ENCODE measurements at places on chromosomes 7 and 10.
A peak's percentile ranks its signal among the peaks of the same experiment; 100 is the strongest.

DNA sequence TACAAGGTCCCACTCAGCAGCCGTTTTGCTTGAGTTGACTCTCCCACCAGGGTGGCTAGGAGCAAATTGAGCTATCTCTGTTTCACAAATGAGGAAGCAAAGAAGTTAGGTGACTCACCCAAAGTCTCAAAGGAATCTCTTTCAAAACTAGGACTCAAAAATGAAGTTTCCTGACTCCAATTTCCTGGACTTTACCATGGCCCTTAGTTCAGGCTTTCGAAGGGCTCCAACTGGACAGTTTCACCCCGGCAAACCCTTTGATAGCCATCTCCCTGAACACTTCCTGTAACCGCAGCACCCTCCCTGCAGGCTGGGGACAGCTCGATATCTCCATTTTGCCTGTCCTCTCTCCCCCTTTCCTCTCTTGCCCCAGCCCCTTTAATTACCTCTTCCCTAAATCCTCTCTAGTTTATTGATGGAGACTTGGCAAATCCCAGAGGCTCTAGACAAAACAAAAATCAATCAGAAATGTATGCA lies 4.7 kb upstream of the AFAP1L2 start:
- no peak for DNase-seq

DNA sequence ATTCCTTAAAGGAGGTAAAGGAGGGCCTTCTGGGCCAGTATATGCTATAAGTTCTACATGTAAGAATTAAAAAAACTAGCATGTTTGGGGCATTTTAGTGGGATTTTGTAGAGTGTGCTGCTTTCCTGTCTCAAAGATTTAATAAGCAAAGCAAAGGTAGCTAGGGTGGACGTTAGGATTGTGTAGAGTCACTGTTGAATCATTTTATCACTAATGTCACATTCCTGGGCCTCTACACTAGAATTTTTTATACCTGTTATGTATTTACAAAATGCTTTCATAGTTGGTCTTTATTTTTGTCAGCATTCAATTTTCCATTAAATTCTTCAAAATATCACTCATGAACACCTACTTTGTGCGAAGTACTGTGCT lies 139.4 kb upstream of the PHYHIPL start:
- DNase-seq, result no peak

DNA sequence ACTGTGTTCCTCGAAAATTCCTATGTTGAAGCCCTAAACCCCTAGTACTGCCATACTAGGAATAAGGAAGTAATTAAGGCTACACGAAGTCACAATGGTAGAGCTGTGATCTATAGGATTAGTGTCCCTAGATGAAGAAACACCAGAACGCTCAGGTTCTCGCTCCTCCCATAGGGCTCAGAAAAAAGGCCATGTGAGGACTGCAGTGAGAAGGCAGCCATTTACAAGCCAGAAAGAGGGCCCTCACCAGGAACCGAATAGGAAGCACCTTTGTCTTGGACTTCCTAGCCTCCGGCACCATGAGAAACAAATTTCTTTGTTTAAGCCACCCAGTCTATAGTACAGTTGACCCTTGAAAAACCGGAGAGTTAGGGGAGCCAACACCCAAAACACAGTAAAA lies 46.2 kb downstream of the CACUL1 start:
- DNase-seq, result no peak

GRCh38 chr10:34172936-34173533 lies 642.1 kb downstream of the PARD3 start:
- no peak for DNase-seq

- no peak for DNase-seq
Measured at GRCh38 chr7:131400681-131401176, 73.1 kb downstream of the MKLN1 start.

DNA sequence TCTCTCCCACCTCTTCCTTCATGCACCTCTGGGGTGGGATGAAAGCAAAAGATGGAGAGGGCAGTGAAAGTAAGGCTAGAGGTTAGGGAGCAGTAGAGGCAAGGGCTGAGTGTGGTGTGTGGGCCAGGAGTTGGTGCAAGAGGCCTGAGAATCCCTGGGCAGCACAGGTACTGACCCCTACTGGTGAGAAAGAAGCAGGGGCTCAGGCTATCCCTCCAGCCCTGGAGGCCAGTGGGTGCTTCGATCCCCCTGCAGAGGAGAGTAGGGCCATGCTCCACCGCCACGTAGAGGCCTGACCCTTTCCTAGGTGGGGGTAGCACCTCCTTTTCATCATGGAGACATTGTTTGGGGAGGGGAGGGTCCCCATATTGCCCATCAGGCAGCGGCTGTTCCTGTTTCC lies 9.8 kb downstream of the CDHR1 start:
- no peak for DNase-seq

DNA sequence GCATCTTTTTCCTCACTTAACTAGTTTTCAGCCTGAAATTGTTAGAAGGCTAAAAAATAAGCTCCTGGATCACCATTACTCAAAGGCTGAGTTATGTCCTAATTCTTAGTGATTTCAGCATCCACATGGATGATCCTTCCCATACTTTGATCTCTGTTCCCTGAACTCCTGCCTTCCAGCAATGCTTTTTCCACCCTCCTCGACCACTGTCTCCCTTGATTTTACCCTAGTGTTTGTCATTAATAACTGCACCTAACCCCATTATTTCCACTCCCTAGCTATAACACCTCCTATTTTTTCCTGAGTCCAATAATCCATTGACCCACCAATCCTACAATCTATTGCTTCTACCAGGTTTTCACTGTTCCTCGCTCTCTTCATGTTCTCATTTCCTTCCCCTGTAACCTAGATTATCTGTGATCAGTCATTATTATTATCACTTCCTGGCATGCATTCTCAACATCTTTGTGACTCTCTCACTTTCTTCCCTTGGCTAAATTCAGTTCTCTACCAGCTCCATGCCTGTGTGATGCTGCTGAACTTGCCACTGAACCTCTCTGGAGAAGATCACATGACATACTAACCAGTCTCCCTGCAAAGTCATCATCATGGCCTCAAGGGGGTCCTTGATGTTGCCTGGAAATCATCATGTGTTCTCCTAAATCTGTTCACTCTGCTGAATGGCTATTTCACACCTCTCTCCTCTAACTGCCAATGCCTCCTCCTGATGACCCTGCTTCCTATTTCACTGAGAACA lies 6.5 kb upstream of the CALU start:
- DNase-seq, result no peak

DNA sequence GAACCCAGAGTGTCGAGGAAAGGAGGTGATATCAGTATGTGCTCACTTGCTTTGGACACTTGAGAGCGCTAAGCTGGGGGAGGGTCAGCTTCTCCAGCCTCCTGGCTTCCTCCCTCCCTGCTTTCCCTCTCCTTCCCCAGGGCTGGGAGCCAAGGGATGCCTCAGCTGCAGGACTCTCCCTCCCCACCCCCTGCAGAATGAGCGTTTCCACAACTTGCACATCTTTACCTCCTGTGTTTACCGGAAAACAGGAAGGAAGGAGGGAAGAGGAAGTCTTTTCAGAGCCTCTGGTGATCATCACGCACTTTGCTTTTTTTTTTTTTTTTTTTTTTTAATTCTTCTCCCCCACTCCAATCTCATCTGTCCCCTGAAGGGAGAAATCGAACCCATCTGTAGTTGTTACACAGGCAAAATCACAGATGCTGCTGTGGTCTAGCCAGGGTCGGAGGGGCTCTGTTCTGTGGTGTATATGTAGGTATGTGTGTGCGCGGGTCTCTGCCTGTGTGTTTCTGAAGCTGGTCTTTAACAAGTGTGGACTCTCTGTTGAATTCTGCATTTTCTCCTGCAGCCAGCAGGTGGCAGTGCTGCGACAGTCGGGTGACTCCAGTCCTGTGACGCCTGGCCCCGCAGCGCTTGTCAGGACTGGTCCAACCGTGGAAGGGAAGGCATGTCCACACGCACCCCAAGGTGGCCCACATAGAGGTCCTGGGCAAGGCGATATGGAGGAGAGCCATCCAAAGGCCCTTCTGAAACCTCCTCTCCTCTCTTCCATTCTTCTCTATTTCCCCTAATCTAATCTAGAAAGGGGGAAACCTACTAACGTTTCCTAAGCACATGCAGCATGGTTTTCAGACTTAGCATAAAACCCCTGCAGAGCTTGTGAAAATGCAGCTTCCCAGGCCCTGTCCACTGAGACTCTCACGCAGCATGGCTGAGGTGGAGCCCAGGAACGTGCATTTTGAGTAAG lies 257.6 kb downstream of the PLXNA4 start:
- peak; percentile 66 for DNase-seq

GRCh38 chr10:68812420-68812819 lies 14.9 kb upstream of the STOX1 start:
- DNase-seq, result no peak

DNA sequence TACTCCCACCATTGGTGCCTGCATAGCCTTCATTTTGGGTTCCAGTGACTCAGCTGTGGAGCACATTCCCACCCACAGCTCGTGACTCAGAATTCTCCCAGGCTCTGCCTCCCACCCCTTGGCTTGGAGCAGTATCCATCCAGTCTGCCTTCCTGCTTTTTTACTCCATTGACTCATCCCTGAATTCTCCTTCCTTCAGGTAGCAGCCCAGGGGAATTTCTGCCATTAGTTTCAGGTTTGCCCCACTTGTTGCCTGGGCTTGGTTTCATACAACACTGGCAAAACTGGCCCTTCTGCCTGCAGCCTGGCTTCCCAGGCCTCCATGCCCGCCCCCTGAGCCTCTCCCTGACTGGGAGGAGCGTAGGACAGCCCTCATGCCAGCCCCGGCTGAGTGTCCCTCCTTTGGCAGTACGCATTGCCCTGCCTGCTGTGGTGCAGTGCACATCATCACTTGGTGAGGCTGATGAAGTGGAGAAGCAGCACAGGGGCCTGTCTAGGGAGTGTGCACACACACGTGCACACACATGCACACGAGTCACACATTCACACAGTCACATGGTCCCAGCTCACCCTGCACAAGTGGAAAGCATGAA lies 55.0 kb downstream of the SNX10 start:
- no peak for DNase-seq

- DNase-seq, result no peak
Measured at GRCh38 chr7:53675835-53676234, 640.4 kb downstream of the POM121L12 start.

GRCh38 chr7:43130347-43130746 lies 17.9 kb downstream of the HECW1 start:
- DNase-seq, result no peak

GRCh38 chr10:110357252-110357780 lies 52.6 kb upstream of the SMNDC1 start:
- DNase-seq, result peak; percentile 37

DNA sequence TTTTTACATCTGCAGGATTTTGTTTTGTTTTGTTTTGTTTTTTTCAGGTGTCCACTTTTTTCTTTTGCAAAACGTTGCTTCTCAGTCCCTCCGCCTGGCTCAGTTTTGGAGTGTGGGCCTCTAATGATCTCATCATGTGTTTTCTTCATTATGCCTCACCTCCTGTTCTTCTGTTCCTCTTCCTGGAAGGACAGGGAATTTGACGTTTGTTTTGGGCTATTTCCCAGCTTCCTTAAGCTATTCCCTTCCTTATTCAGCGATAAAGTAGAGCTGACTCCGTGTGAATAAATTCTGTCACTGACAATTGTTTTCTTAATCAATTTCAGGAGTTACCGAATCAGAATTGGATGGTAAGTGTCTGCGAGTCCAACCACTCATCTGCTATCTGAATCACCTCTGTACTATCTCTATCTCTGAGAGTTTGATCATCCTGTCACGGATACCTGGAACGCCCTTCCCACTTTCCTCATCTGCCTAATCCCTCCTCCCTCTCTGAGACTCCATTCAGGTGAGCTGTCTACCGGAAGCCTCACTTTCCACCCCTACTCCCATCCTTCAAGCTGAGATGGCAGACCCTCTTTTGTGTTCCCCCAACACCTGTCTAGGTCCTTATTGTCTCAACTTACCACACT lies 218.4 kb downstream of the GATA3 start:
- DNase-seq, result no peak

GRCh38 chr7:26293569-26294308 lies 2.1 kb downstream of the SNX10 start:
- peak; percentile 15 for DNase-seq

- no peak for DNase-seq
Measured at GRCh38 chr10:71664585-71664984, 55.0 kb downstream of the C10orf105 start.
